ENCODE measurements at places on chromosomes 1 and 21.

DNA sequence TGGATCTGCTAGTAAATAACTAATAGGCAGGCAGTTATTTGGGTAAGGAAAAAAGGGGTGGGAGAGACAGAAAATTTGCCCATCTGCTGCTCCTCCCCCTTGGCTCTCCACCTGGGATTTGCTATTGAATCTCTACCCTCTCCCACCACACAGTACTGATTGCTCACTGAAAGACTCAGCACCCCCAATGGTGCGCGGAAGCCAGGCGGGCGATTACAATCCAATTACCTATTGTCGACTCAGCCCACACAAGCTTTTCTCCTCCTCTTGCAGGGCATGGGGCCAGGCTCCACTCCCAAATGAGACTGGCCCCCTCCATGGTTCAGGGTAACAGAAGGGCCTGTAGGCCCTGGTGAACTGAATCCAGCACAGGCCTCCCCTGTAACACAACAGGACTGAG is 2.7 kb upstream of the HMGN2 start:
- DNase-seq: no peak

- no peak for DNase-seq
Measured at GRCh38 chr21:46171585-46171984, 12.7 kb downstream of the SPATC1L start.

DNA sequence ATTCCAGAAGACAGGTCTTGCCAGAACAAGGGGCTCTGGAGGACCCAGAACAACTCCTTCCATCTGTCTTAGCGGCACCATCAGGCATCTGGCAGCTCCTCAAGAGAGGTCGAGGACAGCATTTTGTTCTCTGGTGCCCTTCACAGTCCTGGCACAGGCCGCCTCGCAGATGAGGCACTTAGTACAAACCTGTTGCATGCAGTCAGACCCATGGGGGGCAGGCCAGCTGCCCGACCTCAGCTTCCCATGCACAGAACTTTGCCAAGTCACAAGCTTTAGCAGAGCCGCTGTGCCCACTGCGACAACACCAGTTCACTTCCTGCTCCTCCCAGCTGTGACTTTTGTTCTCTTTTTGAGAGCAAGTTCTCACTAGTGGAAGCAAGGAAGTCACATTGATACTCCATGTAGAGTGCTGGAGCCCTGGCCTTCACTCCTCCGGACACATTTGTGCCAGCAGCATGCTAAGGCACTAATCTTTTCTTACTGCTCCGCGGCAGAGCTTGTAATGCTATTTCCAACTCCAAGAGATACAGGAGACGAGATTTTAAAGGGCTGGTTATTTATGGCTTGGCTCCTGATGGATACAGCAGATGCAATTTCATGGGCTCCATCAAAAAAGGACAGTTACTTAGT is 44.6 kb downstream of the HMGB4 start:
- no peak for DNase-seq

DNA sequence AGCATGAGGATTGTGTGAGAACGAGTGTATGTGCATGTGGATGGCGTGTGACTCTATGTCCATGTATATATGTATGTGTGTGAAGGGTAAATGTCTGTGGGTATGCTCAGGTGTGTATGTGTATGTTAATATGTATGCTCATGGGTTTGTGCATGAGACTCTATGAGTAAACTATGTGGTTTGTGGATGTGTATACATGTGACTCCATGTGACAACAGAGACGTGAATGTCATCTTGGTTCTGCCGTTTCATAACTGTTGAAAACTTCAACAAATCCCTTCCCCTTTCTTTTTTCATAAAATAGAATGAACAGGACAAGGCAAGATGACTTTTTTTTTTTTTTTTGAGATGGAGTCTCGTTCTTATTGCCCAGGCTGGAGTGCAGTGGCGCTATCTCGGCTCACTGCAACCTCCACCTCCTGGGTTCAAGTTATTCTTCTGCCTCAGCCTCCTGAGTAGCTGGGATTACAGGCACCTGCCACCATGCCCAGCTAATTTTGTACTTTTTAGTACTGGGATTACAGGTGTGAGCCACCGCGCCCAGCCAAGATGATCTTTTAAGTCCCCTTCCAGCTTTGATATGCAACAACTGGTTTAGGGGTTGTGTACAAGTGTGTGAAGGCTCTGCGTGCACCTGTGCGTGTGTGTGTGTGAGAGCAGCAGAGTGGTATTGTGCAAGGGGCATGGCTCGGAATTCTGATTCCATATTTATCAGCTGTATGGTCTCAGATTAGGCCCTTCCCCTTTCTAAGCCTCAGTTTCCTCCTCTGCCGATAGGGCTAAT is 106.3 kb downstream of the EBNA1BP2 start:
- no peak for DNase-seq

DNA sequence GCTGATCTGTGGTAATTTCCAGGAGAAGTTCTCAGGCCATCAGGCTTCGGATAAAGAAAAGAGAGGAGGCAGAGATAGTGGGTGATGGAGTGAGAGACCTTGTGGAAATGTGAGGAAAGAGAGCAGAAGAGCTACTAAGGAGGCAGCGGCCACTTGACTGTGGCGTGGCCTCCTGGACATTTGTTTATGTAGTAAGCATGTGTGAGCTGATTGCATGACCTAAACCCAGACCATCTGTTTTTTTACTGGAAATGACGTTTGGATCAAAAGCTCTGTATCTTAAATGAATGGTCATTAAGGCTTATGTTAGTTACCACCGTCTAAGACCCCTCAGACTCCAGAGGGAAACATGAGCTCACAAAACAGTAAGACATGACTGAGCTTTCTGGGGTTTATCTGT is 13.6 kb downstream of the ATP1B1 start:
- no peak for DNase-seq

DNA sequence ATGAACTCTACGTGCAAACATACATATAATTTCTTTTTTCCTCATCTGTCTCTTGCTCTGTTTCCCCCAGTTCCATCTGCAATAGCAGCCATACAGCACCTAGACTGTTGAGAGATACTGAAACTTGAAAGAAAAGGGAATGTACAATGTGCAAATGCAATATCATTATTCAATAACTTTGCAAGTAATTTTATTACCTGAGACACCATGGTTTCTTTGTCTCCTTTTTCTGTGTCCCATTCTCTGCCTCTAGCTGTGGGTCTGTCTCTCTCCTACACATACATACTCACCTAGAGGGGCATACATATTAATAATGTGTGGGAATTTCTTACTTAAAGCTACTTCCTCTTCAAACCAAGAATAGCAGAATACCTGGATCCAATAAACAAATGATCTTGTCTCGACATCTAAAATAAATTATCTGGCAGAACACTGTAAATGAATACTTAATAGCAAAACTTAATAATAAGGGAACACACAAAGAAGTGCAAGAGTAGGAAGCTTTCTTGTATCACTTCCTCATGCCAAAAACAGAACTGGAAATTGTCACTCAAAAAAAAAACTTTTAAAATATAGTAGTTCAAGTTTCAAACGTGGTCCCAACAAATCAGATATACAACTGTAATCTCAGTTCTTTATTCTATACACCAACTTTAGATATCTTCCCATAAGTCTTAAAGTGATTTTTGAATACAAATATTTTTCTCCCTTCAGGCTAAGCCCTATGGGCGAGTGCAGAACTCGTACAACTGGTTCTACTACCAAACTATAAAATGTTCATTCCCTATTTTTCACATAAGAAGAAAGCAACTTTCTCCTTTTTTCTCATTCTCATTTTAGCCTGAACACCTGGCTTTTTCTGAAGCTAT is 194.6 kb downstream of the NRIP1 start:
- no peak for DNase-seq

DNA sequence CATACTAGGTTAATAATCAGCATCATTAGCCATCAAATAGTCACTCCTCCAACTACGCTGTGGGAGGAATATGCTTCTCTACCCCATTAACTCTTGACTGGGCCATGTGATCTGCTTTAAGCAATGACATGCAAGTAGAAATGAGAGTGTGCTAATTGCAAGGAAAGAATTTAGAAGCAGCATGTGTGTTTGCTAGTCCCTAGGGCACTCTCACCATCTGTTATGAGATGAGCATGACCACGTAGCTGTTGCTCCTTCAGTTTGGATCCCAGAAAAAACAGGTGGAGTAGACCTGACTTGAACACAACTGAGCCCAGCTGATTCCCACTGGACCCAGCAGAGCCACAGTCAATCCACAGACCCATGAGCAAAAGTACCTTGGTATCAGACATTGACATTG is 19.7 kb upstream of the RGS7 start:
- peak; percentile 52 for DNase-seq

- no peak for DNase-seq
Measured at GRCh38 chr1:39500862-39501389, 9.5 kb downstream of the BMP8A start.

GRCh38 chr1:151513626-151514121 is 2.5 kb downstream of the CGN start:
- DNase-seq: no peak

DNA sequence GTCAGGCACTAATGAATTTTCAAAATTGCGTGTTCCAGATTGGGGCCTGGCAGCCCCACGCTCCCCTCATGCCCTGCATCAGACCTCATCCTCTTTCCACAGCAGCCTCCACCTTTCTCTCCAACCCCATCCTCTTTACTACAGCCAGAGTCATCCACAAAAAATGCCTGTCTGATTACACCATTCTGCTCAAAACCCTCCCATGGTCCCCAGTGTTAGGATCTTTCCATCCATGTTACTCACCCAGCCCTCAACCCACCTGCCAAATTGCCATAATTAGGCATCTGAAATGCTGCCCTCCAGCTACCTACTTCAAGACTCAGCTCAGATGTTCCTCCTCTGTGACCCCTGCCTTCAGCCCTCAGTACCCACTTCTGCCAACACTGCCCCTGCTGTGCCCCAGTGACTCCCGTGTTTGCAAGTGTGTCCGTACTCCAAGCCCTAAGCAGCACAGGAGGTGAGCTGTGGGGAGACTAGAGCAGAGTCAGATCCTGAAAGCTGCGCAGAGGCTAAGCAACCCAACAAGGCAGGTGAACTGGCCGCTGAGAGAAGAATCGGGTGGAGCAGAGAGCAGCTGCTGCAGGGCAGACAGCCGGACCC is 715 bp upstream of the ARTN start:
- DNase-seq: no peak

DNA sequence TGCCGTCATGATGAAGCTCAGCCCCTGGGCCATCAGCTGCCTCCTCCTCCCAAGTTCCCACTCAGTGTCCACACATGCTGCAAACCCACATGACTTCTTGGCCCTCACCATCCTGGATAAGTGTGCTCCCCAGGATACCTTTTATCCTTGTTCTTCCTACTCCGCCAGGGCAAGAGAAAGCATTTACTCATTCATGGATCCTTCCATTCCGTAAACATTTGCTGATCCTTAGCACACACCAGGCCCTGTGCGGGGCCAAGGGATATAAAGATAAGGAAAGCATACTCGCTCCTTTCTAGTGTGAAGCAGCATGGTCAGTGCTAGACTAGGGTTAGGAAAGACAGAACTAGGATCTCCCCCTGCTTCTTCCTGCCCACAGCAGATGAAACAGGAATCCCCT is 122.1 kb upstream of the HMGB4 start:
- no peak for DNase-seq

DNA sequence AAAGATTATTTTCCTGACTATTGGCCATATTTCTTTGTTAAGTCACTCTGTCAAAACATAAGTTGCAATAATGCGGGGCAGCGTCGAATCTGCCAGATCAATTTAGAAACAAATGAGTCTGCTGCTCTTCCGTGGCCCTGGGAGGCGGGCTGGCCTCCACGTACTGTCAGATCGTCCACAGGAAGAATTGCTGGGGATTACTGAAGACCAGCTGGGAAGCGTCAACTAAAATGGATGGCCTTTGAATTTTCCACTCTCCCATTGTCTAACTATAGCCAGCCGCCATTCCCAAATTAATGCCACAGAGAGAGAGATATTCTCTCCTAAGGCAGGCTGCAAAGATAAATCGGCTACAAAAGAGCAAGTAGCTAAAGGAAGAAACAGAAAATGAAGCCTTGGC is 560.2 kb downstream of the SMYD3 start:
- no peak for DNase-seq

DNA sequence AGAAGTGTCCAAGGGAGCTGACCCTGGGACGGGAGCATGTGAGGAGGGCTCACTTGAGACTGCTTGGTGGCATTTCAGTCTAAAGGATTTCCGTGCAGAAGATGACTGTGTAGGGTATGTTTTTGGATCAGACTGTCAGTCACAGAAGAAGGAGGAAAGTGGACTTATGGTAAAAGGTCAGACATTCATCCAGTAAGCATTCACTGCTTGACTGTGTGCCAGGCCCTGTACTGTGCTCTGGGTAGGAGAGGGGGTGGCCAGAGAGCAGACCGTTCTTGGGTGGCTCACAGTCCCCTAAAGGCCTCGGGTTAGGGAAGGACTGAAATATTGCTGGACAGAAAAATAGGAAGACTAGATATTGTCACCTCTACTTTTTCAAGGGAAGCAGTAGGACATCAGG is 2.1 kb upstream of the SERINC2 start:
- peak; percentile 64 for DNase-seq

GRCh38 chr1:40664167-40664537 is 1.3 kb downstream of the RIMS3 start:
- DNase-seq: peak; percentile 78

- no peak for DNase-seq
Measured at GRCh38 chr1:119290297-119290696, 78.3 kb upstream of the HAO2 start.

GRCh38 chr21:31888936-31889371 is 16.1 kb downstream of the HUNK start:
- no peak for DNase-seq

GRCh38 chr1:192476802-192477298 is 98.7 kb upstream of the RGS1 start:
- peak; percentile 81 for DNase-seq

DNA sequence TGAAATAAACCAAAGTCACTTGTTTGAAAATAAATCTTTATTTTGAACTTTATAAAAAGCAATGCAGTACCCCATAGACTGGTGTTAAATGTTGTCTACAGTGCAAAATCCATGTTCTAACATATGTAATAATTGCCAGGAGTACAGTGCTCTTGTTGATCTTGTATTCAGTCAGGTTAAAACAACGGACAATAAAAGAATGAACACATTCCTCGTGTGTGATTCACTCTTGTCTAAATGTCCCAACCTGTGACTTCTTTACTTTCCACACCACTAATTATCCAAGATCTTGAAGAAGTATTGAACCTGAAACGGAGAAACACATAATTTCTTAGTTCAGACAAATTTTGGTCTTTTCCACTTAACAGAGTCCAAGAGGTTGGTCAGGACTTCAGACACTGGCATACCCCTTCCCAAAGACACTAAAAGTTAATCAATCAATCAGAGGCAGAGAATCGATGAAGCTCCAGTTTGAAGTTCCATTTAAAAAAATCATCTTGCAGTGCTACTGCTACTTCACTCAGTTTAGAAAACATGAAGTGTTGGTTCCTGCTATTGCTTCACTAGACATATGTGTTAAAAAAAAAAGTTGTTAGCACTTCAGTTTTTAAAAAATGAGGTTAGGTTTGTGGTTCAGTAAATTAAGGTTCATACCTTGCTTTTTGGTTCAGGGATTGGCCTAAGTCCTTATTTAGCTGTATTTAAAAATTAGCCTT is 26.2 kb downstream of the ATP1B1 start:
- no peak for DNase-seq

- DNase-seq: no peak
Measured at GRCh38 chr21:45590726-45591618, 48.7 kb upstream of the SLC19A1 start.

Data from myocyte (in vitro differentiated cells).